GM23248 (cell line): ENCODE measurements at places on chromosomes 13 and 19.

DNA sequence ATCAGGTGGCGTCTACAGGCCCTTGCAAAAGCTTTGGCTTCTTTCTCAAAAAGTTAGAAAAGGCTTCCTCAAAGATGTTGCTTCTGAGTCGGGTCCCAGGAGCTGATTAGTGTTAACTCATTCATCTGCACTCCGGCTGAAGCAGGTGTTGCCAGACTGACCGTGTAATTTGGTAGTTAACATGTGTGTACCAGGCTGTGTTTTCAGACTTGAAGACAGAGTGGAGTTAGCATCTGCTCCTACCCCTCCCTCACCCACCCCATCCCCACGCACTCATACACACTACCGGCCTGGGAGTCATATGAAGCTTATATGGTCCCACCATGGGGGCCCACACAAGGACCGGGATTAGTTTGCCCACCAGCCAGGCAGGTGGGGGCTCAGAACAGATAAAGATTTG is 111.5 kb downstream of the DNAJC15 start:
- DNase-seq, result no peak

- DNase-seq, result no peak
These were observed 156.5 kb upstream of the ZNF507 start for GRCh38 chr19:32188921-32189320.

DNA sequence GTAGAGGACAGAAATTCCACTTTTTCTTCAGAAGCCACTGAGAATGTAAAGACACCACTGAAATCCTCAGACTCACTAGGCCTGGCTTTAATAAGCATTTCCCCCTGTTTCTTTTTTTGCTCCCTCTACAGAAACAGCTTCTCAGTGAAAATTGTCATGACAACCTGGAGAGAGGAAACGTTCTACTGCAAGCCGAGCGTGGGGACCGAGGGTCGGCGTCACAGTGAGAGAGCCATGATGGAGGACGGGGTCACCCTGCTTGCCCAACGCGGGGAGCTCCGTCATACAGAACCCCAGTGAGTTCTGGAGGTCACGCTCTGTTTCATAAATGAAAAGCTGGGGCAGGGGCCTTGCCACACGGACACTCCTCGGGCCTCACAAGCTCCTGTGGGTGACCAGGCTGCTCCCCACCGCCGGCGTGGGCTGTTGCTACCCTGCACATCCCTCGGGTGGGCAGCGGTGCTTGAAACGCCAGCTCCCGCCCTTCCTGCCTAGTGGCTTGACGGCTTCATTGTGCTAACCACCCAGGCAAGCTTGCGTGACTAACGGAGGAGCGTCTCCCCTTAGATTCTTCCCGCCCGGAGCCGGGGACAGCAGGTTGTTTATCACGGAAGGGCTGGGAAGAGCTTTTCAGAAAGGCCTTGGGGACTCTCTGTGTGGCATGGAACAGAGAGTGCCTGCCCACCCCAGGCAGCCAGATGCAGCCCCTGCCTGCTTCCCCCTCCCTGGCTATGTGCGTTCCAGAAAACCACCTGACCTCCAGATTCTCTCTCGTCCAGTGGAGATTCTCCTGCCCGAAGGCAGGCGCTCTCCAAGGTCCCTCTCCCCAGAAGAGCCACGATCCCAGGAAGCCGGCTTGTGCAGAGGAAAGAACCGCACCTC is 153.6 kb downstream of the KATNAL1 start:
- peak; percentile 58 for DNase-seq

- no peak for DNase-seq
These were observed 18.8 kb downstream of the ZC3H4 start for GRCh38 chr19:47094557-47095475.

DNA sequence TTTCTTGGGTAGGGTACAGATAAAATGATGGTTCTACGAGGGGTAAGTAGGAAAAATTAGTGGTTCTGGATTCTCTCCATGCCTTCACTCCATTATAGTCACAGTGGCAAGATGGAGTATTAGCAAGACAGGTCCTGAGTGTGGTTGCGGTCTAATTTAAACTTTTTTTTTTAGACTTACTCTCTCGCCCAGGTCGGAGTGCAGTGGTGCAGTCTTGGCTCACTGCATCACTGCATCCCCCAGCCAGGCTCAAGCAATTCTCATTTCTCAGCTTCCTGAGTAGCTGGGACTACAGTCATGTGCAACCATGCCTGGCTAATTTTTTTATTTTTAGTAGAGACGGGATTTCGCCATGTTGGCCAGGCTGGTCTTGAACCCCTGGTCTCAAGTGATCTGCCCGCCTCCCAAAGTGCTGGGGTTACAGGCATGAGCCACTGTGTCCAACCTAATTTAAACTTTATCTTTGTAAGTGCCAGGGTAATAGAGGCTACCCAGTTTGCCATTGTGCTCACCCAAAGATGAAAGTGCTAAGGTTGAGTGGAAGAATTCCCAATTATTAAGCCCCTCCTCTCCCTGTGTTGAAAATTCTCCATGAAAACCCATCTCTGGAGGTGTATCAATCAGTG is 135.6 kb downstream of the TM9SF2 start:
- no peak for DNase-seq

DNA sequence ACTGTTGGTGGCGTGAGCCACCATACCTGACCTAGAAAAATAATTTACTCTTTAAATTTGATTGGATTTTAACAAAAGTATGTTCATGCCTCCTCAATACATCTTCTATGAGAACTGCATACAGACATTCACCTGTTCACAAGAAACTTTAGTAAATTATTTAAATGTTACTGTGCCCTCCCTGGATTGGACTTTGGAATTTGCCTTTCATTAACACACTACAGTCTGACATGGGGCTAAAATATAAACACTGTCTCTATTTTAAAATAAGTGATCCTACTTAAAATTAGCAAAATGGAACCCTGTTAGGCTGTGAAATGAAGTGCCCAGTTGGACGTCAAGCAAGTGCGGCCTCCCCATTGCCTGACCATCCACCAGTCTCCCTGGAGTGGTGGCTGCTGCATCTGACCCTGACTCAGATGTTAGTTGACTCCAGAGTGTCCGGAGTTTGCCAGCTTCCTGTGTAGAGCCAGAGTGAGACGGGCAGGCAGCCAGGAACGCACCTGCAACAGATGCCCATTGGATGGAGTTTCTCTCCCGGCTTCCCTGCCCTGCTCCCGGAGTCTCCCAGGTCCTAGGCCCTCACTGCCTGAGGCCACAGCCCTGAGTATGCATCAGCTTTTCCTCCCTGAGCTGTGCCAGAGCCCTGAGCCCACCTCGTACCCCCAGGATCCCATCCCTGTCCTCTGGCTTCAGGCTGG is 45.9 kb upstream of the ATP11A start:
- DNase-seq, result no peak

GRCh38 chr19:50008532-50008931 is 16.6 kb downstream of the VRK3 start:
- peak; percentile 31 for DNase-seq

DNA sequence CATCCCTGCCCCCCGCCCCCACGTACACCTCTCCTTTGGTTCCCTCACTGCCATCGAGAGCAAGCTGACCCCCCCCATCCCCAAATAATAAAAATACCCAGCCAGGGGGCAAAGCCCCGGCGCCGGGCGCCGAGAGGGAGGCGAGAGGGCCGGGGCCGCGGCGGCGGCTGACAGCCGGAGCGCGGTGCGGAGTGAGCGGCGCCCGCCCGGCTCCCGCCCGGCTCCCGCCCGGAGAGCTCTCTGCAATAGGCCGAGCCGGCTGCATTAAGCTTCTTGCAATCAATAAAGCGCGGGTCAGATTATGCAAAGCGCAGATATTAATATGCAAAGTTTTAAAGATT is 40.9 kb downstream of the DEDD2 start:
- peak; percentile 75 for DNase-seq

GRCh38 chr19:7010722-7011593 is 10.3 kb downstream of the MBD3L2B start:
- no peak for DNase-seq

DNA sequence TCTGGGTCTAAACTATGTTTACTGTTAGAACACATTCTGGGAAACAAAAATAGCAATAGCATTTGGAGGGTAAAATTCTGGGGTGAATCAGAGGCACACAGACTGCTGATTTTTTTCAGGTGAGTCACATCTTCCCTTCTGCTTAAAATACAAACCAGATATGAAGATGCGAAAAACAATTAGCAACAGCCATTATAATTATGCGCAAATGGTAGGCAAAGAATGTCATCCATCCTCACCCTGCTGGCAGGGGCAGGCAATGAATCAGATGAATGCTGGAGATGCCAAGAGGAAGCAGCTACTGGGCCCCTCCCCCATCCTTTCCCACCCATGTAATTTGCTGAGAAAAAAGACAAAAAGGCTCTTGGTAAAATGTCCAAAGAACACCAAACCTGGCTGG is 282.9 kb downstream of the KLF5 start:
- DNase-seq, result peak; percentile 81

- no peak for DNase-seq
These were observed 148.7 kb upstream of the RNF113B start for GRCh38 chr13:98325724-98326123.

GRCh38 chr13:96684469-96684868 is 309.8 kb downstream of the OXGR1 start:
- DNase-seq, result no peak

DNA sequence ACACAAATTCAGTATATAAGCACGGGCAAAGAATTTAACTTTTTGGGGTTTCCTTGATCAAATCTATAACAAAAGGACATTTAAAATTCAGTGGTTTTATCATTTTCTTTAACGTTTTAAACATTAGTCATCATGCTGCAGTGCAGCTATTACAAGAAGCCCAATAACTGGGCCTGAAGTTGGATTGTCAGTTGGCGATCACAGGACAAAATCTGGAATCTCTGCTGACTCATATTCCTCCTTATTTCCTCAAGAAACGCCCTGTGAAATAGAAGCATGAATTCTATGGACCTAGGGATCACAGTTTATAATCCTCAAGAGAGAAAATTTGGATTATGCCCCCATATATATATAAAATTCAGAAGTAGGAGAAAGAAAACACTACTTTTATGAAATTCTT is 971.6 kb upstream of the MIR17HG start:
- DNase-seq, result no peak

GRCh38 chr19:55352549-55353145 is 1.9 kb downstream of the COX6B2 start:
- DNase-seq, result no peak

DNA sequence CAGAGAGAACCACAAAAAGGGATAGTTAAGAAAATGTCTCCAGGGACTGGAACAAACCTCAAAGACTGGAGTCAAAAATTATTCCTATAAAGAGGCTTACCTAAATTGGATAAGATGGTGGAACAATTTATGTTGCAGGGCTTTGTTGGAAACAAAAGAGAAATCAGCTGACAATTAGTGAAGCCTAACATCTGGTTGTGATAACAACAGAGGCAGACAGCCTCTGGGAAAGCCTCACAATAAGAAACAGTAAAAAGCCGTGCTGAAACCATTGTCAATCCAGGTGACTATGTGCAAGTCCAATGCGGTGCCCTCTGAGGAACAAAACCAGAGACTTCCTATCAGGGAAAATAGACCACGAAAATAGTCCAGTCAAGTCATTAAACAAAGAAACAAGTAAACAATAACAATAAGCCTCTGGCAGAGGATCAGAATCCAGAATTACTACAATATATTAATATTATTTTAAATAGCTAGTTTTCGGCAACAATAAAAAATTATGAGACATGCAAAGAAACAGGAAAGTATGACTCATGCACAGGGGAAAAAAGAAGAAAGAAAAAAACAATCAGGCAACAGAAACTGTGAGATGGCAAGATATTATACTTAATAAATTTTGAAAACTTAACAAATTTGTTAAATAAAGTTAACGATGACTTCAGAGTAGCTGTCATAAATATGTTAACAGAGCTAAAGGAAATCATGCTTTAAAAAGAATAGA is 99.7 kb upstream of the RXFP2 start:
- peak; percentile 81 for DNase-seq

DNA sequence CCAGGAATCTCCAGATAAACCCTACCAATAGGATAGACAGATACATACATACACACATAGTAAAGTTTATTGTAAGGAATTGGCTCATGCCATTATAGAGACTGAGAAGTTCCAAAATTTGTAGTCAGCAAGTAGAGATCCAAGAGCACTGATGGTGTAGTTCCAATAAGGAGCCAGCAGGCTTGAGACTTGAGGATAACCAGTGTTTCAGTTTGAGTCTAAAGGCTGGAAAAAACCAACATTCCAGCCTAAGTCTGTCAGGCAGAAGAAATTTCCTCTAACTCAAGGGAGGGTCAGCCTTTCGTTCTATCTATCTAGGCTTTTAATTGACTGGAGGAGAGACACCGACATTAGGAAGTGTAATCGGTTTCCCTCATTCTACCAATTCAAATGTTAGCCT is 110.2 kb upstream of the TSHZ3 start:
- DNase-seq, result peak; percentile 30

DNA sequence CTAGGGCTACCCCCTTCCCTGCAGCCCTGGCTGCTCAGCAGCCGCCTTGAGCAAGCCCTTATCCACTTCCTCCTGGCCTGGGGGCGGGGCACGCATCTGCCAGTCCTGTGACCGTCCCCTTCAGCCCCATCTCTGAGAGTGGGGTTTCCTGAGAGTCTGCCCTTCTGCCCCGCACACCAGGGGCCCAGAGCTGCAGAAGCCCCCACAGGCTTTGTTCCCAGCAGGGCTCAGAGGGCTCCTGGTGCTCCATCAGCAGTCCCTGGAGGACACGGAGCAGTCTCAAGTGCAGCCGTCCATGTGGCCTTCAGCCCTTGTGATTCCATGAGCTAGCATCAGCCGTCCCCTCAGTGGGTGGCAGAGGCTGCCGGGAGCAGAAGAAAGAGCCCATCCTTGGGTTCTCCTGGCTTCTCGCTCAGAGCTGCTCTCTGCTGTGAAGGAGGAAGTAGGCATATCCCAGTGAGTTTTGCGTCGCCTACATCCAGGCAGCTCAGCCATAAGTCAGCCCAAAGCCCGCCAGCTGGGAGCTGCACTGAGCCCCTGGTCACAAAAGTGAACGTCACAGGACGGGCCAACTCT is 16.3 kb downstream of the MYO9B start:
- DNase-seq, result no peak

DNA sequence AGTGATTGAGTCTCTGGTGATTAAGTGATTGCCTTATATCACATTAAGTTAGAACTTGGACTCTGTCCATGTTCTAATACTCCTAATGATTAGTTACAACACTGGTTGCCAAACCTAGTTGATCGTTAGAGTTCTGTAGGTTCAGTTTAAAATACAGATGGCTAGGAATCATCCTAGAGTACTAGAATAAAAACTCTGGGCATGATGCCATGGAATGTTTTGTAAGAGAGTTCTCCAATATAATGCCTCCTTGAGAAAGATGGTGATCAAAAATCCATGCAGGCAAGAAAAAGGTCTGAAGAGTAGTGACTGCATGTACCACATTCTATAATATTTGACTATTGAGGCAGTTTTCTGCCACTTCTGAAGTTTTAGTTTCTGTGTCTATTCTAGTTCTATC is 176.3 kb downstream of the GPC5 start:
- peak; percentile 1 for DNase-seq
